ENCODE measurements at places on chromosomes 1 and 21.

DNA sequence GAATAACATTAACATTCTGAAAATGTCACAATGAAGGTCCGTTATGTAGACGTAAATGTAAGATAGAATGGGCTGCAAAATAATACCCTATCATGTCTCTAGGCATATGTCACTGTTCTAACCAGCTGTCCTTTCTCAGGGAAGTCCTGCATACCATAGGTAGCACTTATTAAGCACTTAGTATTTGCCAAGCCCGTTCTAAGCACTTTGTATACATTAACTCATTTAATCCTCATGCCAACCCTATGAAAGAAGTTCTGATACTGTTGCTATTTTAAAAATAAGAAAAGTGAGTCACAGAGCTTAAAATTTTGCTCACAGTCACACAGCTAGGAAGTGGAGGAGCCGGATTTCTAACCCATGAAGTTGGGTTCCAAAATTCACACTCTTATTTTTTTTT, 15.7 kb downstream of the GAS5 start:
- DNase-seq, result no peak

GRCh38 chr1:92804721-92805201, 19.9 kb upstream of the EVI5 start:
- DNase-seq, result no peak

DNA sequence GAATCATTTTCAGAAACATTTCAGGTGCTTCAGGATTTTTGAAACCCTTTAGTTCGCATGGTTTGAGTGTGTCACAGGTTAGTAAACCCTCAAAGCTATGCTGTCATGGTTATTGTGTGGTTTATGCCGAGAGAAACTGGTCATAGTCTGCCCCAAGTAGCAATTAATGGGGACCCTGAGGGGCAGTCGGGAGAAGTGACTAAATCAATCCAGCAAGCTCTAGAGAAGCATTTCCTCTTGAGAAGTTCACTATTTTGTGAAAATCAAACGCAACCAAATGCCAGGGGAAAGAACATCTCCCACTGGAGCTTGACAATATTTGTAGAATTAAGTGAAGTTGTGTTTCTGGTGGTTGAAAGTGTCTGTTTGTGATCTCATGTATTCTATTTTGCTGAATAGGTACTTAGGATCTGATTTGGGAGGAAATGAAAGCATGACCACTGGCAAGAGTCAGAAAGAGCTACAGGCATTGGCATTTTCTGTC, 63.0 kb upstream of the BACH1 start:
- DNase-seq, result no peak

- no peak for DNase-seq
Measured at GRCh38 chr1:17060306-17060749, 6.5 kb upstream of the SDHB start.

GRCh38 chr1:45880930-45881329, 77.5 kb downstream of the MAST2 start:
- DNase-seq, result no peak

- no peak for DNase-seq
Measured at GRCh38 chr1:82706741-82707140, 906.0 kb downstream of the ADGRL2 start.

Data from NCI-H2107 (cell line).